ENCODE measurements at places on chromosomes 7 and 10.

DNA sequence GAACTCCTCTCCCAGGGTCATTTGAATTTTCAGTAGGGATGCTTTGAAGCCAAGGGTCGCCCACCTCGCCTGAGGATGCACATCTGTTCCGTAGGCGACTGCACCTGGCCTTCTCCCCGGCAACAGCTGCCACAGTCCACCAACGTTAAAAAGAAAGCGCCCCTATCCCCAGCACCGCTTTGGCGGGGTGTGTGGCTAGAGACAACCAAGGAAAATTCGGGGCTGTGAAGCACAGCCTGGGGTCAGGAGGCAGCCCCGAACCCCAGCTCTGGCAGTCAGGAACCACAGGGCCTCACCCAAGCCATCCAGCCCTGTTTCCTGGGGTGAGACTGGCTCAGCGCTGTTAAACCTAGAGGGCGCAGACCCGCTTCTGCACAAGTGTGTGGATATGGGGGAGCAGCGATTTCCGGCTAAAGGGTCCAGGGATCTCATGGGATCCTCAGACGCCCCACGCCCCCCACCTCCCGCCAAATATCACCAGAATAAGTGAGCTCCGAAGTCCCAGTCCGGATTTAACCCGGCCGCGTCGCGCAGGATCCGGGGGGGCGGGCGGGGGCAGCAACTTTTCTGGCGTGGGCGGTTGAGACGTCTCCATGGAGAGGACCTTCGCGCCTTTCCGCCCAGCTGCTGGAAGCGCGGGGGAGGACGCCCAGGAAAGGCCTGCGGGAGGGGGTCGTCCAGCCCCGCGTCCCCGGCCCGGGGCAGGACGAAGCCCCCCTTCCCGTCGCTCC lies 822 bp downstream of the ZC3HAV1L start:
- peak; percentile 6 for DNase-seq

DNA sequence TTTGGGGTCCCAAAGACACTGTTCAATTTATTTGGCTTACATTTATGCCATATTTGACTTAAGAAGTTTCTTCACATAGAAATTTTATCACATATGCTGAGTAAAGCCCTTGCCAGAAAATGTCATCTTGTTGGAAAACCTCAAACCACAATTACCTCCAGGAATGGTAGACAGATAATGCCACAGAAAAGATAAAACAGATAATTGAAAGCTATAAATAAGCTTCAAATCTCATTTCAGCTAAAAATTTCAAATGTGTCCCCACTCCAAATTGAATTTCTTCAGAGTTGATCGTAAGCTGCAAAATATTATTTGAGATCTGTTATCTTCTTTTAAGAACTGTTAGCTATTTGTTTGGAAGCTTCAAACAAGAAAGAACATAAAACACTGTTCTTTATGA lies 176.4 kb upstream of the PTN start:
- no peak for DNase-seq

- DNase-seq = no peak
Observed at GRCh38 chr7:123999703-124000102, 33.2 kb downstream of the TMEM229A start.

DNA sequence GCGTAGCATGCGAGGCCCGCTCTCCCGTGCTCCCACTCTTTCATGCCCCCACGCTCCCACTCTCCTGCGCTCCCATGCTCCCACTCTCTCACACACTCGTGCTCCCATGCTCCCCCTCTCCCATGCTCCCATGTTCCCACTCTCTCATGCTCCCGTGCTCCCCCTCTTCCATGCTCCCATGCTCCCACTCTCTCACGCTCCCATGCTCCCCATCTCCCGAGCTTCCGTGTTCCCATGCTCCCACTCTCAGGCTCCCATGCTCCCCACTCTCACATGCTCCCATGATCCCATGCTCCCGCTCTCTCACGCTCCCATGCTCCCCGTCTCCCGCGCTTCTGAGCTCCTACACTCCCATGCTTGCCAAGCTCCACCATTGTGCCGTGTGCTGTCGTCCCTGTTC lies 84.4 kb upstream of the ANLN start:
- DNase-seq = no peak

- DNase-seq = no peak
Observed at GRCh38 chr10:97905276-97905675, 55.6 kb downstream of the GOLGA7B start.

DNA sequence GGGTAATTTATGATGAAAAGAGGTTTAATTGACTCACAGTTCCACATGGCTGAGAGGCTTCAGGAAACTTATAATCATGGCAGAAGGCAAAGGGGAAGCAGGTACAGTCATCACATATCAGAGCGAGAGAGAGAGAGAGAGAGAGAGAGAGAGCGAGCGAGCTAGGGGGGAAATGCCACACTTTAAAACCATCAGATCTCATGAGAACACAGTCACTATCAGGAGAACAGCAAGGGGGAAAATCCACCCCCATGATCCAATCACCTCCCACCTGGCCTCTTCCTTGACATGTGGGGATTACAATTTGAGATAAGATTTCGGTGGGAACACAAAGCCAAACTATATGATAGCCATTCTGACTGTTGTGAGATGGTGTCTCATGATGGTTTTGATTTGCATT lies 576.3 kb downstream of the GFRA1 start:
- no peak for DNase-seq

DNA sequence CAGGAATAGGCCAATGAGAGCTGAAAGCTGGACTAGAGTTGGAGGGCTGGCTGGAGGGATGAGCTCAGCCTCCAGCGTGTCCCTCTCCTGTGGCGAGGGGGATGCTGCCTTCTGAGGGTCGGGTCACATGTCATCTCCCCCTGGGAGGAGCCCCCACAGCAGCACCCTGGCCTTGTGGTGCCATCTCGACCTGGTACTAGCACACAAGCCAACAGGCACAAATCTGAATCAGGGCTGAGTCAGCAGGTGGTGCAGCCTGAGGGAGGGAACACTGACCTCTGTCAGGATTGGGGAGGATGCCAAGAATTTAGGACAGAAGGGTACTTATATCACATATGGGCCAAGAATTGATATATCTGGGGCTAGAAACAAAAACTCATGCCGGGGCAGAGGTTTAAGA lies 280.4 kb downstream of the CELF2 start:
- DNase-seq = no peak

DNA sequence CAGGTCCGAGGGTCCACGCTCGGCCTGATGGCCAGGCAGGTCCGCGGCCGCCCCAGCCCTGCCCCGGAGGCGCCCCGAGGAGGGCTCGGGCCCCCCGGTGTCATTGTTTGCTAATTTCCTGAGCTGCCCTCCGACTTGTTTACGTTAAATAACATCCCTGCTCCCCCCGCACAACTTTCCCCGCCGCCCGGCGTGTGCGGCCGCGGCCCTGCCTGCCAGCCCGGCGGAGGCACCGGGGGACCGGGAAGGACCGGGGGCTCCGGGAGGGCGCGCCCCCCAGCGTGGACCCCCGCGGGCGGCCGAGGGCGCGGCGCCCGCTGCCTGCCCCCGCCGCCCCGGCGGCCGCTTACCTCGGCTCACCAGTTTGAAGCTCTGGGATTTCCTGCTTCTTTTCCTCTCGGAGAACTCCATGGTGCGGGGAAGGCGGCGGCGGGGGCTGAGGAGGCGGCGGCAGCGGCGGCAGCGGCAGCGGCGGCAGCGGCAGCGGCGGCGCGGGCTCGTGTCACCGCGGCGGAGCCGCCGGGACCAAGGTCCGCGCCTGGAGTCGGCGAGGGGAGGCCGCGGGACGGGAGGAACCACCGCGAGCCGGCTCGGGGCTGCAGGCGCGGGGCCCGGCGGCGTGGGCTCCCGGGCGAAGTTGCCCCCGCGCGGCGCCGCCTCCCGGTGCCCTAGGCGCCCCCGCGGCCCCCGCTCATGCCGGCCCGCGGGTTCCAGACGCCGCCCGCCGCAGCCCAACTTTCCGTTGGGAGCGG lies 515 bp downstream of the BEND7 start:
- no peak for DNase-seq

DNA sequence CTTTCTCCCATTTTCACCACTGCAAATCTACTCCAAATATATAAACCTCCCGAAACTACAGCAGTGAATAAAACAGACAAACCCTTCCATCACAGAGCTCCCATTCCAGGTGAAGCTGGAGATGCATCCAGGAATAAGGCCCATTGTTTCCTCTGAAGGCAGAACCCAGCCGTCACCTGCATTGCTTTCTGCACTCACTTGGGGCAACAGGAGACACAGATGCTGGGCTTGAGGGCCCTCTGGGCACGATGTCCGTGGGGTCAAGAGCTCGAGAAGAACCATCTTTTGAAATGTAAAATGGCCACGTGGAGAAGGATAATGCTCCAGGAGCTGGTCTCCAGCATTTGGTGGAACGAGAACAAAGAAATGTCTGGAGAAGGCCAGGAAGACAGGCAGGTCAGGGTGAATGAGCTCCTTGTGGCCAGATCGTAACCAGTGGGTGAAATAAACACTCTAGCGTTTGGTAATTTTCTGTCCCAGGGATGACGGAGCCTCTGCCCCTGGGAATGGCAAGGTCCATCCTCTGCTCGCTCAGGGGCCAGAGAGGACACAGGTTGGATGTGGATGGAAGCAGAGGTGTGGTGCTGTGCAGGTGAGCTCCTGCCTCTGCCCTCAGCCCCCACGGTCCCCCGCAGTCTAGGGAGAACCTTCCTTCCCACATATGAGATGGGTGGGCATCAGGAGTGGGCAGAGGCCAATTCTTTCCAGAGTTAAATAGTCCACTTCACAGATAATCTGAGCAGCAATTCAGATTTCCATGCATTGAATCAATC lies 556.1 kb downstream of the DNAJB6 start:
- DNase-seq = no peak

- DNase-seq = no peak
Observed at GRCh38 chr7:21355406-21355874, 72.4 kb upstream of the SP4 start.

- DNase-seq = no peak
Observed at GRCh38 chr7:100639995-100640516, 1.3 kb downstream of the TFR2 start.

DNA sequence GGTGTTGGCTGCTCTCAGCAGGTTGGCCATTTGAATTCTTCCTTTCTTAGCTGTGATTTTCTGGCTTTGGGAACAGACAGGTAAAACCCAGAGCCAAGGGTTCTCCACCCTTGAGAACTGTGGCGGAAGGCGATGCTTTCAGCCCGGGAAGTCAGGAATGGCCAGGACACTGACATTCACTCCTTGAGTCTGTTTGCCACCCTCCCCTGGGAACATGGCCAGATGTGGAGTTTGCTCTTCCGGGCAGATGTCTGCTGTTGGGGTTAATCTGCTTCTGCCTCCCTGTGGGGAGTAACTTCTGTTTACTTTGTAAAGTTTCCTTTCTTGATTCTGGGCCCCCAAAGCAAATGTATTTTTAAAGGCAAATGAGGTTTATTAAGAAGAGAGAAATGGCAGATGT lies 17.7 kb downstream of the GATA3 start:
- no peak for DNase-seq

DNA sequence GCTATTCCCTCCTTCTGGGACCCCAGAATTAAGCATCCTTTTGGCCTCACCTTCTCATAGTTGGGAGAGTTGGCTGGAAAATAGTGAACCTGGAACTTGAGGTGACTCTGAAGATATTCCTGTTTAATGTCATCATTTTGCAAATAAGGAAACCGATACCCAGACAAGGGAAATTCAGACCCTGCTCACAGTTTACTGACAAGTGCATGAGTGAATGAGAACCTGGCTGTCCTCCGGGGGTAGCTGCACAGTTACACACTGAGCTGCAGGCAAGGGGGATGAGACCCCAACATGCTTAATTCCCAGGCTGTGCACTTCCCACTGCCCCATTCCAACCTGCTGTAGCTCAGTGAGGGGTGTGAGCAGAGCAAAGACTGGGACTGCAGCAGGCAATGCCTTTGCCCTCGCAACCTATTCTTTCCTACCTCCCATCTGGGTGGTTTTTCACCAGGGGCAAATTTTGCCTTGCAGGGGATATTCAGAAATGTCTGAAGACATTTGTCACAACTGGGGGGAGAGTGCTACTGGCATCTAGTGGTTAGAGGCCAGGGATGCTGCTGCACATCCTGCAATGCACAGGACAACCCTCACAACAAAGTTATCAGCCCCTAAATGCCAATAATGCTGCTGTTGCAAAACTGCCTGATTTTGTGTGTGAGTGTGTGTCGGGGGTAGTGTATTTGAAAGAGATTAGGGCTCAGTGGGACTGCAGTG lies 136.2 kb downstream of the SORCS3 start:
- no peak for DNase-seq

GRCh38 chr10:49559476-49559875 lies 20.6 kb upstream of the ERCC6 start:
- no peak for DNase-seq

GRCh38 chr7:51309361-51310130 lies 7.1 kb downstream of the COBL start:
- DNase-seq = no peak

DNA sequence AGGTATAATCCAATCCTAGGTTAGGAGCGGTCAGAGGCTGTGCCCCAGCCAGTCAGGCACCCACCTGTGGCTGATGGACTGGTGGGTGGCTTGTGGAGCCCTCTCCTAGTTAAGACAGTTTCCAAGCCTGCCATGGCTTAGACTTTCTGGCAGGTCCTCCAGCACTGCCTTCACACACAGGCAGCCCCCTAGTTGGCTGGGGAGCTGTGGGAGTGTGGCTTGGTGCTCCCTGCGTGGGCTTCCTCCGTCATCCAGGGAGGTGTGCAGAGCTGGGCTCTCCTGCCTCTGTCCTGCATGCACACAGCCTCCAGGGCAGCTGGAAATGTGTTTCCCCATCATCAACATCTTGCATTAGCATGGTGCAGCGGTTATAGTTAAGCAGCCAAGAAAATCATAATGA lies 84.3 kb upstream of the RHEB start:
- DNase-seq = no peak

DNA sequence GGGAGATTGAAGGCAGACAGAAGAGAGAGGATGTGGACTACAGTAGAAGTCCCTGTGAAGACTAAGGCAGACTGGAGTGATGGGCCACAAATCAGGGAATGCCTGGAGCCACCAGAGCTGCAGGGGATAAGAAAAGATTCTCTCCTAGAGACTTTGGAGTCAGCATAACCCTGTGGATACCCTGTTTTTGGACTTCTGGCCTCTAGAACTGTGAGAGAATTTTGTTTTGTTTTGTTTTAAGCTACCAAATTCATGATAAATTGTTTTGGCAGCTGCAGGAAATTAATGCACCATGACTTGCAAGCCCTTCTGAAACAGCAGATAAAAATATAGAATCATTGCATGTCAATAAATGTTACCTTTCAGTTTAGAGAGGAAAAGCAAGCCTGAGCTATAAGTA lies 41.3 kb downstream of the INHBA start:
- no peak for DNase-seq
